NCI-H1436 treated with DMSO at 0.1 percent for 48 hours (cell line): ENCODE measurements at places on chromosomes 4 and X.

DNA sequence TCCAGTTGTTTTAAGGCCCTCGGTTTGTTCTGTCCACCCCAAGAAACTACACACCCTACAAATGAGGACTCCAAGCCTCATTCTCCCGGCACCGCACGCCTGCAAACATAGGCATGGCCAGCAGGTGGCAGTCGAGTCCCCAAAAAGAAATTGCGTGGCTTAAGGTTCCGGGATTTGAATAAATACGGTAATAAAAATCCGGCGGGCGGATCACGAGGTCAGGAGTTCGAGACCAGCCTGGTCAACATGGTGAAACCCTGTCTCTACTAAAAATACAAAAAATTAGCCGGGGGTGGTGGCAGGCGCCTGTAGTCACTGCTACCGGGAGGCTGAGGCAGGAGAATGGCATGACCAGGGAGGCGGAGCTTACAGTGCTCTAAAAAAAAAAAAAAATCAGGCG, 21.8 kb upstream of the CSF2RA start:
- no peak for DNase-seq

GRCh38 chr4:140115140-140115539, 38.8 kb downstream of the MAML3 start:
- DNase-seq, result no peak

DNA sequence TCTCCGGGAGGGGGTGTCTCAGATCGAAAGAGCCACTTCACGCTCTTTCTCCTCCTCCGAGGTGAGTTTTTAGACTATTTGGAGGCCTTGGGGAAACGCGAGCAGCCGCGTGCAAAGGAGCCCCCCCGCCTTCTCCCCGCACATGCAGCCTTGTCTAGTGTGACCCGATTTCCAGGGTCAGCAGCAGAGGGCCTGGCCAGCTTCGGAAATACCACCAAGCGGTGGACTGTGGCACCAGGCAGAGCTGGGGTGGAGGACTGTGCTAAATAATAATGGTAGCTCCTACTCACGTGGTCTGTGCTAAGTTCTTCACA, 79.3 kb upstream of the BCOR start:
- no peak for DNase-seq

DNA sequence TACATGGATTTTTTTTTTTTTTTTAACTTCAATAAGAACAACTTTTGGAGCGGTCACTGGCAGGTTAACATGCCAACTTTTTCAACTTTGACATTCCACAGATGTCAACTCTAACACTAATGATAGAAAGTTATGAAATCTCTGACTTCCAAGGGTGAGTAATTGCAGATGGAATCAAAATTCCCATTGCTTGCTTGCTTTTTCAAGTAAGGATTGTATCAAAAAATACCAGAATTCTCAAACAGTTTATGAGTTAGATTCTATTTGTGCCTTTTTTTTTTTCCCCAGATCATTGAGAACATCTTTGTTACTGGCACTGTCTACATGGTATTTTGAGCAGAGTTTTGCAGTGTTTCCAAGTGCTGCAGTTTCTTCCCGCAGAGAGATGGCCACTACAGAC, 50.3 kb upstream of the OTUD4 start:
- no peak for DNase-seq

DNA sequence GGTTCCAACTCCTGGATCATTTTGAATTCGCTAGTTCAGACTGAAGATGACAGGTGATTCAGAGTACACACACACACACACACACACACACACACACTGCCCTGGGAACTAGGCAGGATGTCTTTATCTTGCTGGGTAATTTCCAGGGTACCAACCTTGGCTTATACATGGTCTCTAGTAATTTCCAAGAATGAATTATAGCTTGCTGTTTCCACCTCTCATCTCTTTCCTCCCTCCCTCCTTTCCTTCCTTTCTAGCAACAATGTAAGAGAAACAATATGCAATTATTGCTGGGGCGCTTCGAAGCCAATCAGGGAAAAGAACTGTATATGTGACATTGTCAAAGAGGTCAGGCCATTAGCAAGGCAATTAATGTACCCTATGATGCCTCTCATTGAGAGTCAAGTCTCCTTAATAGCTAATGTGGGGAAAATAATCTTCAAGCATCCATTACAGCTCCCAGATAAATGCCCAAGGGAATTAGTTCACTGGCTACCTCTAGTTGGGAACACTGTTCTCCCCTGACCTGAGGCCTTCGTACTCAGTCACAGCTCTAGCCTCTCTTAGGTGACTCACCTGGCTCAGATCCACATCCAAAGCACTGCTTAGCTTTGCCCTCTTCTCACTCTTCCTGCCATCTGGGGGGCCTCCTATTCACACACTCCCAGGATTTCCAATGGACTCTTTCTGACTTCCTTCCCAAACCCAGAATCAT, 311.5 kb downstream of the PPP1R2C start:
- DNase-seq, result no peak

GRCh38 chrX:13646154-13646549, 6.8 kb upstream of the TCEANC start:
- DNase-seq, result no peak

DNA sequence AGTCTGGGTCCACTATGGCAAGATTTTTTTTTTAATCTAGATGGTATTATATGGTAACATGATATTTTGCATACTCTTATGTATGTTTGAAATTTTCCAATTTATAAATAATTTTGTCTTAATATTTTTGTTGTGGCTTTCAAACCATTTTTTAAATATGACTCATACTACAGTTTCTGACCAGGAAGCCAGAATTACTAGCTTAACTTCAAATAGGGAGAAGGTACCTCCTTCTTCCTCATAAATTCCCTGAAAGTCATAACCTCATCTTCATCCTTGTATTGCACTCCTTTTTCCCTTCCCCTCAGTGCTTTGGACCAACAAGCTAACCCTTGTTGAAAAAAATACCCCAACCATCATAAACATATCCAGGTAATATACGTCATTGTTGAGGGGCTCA, 21.6 kb downstream of the ARAP2 start:
- DNase-seq, result no peak

DNA sequence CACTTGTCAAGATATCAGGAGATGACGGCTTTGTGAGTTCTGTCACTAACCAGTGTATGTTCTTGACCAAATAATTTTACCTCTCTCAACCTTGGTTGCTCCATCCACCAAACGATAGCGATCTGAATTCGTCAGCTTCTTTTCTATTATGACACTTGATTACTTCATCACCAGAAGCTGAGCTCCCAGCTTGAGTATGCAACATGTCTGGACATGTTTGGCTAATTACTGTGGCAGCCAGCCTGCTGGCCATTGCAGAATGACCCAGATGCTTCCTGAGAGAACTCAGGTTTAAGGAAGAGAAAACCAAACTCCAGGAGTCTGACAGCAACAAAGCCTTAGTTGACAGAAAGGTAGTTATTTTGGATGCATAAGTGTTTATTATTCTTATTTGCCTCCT, 46.4 kb upstream of the PARM1 start:
- no peak for DNase-seq
